Lung (tissue), 17 donors: ENCODE measurements at places on chromosomes 12 and 14. TPM values are rescaled to one million over a fixed set of nuclear protein-coding genes. Genes with fewer than 3 reads are reported as not detected.

Gene MGAT4C
- total RNA-seq = 1.2 TPM

Gene KLRG1
- total RNA-seq = 1.9 TPM

Gene LYZ
- 186 TPM for total RNA-seq

Gene HCFC2
- total RNA-seq = 30.5 TPM

Gene BATF
- 7.4 TPM for total RNA-seq

Gene SETD3
- total RNA-seq = 60.9 TPM

Gene SERPINA1
- 1,581 TPM for total RNA-seq
